ENCODE measurements at places on chromosomes 12 and 14.

DNA sequence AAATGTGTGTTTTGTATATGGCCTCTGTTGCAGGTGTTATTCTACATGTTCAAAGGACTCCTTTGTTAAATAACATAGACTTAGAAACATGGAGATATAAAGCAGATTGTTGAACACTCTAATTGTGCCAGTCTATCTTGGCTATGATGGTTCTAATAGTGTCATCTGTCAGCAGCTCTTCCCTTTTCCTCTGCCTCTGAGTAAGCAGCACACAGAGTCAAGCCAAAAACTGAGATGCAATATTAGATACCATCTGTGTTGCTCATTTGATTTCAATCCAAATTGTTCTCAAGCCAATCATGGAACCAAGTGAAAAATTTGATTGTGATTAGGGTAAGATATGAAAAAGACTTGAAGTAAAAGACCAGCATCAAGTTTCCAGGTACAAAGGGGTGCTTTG lies 871.1 kb upstream of the MGAT4C start:
- no peak for DNase-seq

GRCh38 chr12:110733089-110733715 lies 9.5 kb downstream of the PPP1CC start:
- DNase-seq: no peak

GRCh38 chr14:51446771-51447170 lies 204.9 kb upstream of the FRMD6 start:
- DNase-seq: no peak

DNA sequence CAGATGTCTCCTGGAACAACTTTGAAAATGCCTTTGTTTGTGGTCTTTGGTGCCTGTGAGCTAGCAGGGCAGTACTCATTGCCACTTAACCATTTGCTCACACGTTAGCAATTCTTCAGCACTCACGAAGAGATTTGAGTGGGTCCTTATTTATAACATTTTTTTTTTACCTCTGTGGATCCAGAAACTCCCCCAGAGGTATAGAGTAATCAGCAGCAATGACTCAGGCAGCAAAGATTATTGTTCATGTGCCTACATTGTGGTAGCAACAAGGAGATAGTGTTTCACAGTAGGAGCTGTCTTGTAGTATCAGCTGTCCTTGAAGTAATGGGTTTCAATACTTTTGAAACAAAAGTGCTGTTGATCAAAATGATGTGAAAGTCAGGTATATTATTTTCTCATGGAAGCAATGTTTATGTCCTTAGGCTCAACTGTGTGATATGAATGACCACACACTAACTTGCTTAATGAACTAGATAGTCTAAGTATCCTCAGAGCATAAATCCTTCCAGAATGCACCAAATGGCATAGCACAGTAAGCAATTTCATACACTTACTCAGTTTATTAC lies 304.1 kb downstream of the EGLN3 start:
- DNase-seq: no peak

- DNase-seq: no peak
These were observed 137.2 kb downstream of the AACS start for GRCh38 chr12:125202421-125202820.

DNA sequence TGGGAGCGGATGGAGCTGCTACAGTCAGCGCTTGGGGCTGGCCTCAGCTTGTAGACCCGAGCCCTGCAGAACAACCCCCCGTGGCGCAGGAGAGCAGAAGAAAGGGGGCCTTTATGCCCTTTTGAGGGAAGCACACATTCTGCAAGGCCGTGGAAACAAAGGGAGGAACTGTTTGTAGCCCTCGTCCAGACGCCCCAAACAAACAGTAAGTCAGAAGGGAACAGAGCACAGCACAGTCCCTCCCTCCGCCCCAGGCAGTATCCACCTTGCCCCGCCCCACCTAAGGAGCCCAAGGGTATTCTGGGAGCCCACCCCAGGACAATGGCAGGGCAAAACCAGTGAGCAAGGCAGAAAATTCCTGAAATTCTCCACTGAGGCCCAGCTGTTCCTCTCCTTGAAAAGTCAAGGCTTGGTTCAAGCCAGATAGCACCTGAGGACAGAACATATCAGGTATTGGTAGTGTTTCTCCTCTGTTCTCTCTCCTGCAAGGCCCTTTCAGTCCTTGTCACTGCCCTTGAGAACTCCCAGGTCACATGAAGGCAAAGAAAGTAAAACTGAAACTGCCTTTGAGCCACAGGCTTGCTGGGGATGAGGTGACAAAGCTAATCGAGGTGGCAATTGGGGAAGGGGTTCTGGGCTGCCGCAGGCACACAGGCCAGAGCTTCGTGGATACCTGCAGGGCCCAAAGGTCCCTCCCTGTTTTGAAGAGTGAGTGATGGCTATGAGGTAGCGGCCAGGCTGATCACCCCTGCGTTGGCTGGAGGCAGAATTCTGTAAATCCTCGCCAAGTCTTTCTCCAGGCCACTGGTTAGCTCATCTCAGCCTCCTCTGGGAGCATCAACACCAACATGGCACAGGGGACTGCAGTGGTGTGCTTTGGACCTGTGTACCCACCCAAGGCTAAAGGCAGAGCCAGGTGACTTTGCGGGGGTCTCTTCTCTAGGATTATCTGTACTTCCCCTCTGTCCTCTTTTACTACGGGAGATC lies 499 bp downstream of the DGLUCY start:
- DNase-seq: peak; percentile 49

DNA sequence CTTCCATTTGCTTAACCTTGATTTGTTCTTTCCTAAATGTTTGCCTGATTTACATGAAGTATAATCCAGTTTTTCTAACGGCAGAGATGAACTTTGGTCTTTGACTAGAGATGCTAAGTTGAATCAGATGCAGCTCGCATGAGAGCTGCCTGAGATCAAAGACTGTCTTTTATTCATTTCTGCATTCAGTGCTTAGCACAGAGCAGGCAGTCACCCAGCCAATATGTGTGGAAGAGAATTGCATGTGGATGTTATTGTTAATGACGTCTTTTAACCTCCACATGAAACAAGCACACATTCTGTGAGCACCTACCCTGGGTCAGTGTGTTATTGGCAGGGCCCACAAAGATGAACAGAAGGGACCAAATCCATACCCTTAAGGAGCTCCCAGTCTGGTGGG lies 99.2 kb downstream of the SLC5A8 start:
- no peak for DNase-seq

DNA sequence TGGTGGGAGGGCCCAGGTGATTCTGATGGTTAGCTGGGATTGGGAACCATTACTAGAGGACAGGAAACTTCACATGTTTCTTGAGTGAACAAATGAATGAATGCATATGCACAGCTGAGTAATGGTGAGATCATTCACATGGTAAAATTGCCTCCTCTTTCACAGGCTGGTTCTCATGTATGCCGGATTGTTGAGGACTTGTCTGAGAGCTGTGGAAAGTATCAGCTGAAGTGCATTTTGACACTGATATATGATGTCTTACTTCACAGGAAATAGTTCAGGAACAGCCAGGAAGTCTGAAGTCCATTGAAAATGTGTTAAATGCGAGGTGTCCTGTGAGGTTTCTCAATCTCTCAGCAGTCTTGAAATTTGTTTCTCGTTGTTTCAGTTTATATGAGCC lies 77.6 kb upstream of the DACT1 start:
- DNase-seq: no peak

GRCh38 chr14:21891921-21892320 lies 218.3 kb upstream of the OR4E1 start:
- no peak for DNase-seq

DNA sequence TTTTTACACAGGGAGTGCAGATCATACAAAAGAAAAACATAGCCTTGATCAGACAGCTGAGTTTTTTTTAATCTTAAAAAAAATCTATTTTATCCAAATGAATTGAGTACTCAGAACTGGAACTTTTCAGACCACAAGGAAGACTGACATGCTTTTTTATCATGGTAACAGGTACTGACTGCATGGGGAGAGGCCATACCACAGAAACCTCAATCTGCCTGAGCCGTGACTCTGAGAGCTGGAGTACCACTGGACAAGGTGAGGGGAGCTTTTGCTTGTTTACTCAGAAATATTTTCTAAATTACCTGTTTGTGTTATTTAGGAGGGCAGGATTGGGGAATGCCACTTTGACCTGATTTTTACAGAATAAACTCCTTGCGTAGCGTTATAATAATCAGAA lies 143.9 kb downstream of the ALX1 start:
- no peak for DNase-seq

GRCh38 chr12:51270951-51271518 lies 820 bp upstream of the SMAGP start:
- no peak for DNase-seq

DNA sequence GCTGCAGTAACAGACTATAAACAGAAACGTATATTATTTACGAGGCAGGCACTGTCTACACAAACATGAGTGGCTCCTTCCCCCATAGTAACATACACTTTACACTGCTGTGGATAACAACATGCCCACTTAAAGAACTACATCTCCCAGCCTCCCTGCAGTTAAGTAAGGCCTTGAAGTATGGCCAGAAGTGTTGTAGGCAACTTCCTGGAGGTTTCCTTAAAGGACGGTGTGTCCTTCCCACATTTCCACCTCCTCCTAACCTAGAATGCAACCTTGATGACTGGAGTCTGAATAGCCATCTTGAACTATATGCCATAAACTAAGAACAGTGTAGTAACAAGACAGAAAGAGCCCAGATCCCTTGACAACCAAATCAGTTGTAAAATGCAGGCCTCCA lies 20.3 kb downstream of the MED13L start:
- no peak for DNase-seq

DNA sequence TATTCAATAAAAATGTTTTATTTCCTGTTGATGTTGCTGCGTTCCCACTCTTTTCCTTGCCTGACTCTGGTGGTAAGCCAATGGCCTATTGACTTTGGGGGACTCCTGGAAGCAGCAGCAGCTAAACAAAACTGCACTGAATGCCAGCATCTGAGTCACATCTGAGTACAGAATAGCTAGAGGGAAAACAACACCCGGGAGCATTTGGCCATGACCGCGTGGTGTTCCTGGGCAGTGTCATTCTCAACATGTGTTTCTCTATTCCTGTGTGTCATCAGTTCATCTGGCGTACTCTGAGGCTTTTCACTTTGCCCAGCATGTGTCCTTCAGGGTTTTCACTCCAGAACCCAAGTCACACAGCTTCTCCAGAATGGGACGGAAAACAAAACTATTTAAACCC lies 238.8 kb downstream of the PAWR start:
- DNase-seq: no peak

DNA sequence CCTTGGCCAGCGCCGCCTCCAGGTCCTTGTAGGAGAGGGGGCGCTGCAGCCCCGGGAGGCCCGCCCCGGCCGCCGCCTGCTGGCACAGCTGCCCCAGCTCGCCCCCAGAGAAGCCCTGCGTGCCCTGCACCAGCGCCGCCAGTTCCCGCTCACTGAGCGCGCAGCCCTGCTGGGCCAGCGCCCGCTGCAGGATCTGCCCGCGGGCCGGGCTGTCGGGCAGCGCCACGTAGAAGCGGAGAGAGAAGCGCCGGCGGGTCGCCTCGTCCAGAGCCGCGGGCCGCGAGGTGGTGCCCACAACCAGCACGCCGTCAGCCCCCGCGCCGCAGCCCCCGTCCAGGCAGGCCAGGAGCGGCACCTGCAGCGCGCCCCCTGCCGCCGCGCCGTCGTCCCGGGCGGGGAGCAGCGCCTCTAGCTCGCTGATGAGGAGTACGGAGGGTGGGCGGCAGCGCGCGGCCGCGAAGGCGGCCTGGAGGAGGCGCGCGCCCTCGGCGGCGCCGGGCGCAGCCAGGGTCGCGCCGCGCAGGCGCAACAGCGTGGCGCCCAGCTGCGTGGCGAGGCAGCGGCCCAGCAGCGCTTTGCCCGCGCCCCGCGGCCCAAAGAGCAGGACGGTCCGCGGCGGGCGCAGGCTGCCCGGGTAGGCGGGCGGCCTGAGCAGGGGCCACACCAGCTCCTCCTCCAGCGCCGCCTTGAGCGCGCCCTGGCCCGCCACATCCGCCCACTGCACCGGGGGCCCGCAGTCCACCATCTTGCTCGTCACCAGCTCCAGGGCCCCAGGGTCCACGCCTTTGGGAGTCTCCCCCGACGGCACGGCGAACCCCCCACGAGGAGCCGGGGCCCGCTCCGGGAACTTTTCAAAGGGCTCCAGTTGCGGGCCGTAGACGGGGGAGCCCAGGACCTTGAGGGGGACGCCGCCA lies 27.7 kb downstream of the FIGNL2 start:
- peak; percentile 70 for DNase-seq

- DNase-seq: no peak
These were observed 5.3 kb downstream of the B4GALNT1 start for GRCh38 chr12:57627501-57628279.

DNA sequence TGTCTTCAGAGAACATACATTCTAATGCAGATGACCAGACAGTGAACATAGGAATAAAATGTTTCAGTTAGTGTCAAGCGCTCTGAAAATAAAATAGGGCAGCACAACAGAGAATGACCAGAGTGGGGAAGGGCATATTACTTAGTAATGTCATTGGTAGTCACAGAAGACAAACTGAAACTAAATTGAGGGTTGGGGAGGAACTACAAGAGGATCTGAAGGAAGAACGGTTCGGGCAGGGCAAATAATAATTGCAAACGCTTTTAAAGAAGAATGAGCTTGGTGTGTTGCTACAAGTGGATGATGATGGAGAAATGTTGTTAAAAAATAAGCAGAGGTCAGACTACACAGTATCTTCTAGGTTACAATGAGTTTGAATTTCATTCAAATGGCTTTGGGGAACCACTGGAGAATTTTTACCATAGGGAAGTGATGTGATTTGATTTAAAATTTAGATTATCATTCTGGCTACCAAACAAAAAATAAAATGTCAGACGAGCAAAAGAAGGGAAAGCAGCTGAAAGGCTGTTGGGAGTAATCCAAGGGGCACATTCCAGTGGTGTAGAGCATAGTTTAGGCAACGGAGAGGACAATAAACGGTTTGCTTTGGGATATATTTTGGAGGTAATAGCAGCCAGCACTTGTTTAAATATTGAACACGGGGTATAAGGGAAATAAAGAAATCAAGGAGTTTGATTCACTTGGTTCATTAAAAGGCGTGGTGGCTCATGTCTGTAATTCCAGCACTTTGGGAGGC lies 56.3 kb upstream of the SLC6A13 start:
- DNase-seq: no peak

GRCh38 chr12:30746190-30746589 lies 8.6 kb downstream of the CAPRIN2 start:
- no peak for DNase-seq

GRCh38 chr12:65660836-65661235 lies 163.4 kb upstream of the HMGA2 start:
- DNase-seq: no peak

- no peak for DNase-seq
These were observed 27.8 kb downstream of the KCNA5 start for GRCh38 chr12:5071496-5071895.
